ENCODE measurements at places on chromosomes 5 and 9. TPM values are rescaled to one million over a fixed set of nuclear protein-coding genes. Genes with fewer than 3 reads are reported as not detected.

CCDC171 gene
- total RNA-seq = 7.5 TPM

SLC6A18 gene
- total RNA-seq = not detected

PWWP2A gene
- 33.1 TPM for total RNA-seq

NME5 gene
- total RNA-seq = 12.1 TPM

BARHL1 gene
- not detected for total RNA-seq

ZBED3 gene
- total RNA-seq = 14.9 TPM

NUDT2 gene
- total RNA-seq = 3.7 TPM

MPDZ gene
- 34.2 TPM for total RNA-seq

BTNL3 gene
- total RNA-seq = not detected

DBH gene
- total RNA-seq = not detected

NADK2 gene
- total RNA-seq = 47.2 TPM

PAEP gene
- not detected for total RNA-seq

INSYN2B gene
- total RNA-seq = not detected

GRCh38 chr5:76358-77169 lies 15.4 kb upstream of the PLEKHG4B start:
- DNase-seq = no peak

- DNase-seq = no peak
Observed at GRCh38 chr5:125199968-125200865, 453.8 kb upstream of the ZNF608 start.

DNA sequence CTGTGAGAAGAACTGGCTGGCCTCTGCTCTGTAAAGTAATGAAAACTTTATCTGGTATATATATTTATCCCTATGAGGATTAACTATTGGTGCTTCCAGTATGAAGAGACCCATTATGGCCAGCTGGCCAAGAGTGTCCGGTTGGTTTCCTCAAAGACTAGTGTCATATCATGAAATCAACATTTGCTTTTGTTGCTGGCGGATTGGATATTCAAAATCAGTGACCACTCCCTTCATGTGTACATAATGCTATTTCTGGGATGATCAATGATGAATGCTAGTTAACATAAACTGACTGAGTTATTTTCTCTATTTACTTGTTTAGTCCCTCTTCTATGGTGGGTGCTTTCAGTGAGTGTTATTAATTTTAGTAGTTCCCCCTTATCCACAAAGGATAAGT lies 60.8 kb upstream of the NUDT12 start:
- DNase-seq = no peak

DNA sequence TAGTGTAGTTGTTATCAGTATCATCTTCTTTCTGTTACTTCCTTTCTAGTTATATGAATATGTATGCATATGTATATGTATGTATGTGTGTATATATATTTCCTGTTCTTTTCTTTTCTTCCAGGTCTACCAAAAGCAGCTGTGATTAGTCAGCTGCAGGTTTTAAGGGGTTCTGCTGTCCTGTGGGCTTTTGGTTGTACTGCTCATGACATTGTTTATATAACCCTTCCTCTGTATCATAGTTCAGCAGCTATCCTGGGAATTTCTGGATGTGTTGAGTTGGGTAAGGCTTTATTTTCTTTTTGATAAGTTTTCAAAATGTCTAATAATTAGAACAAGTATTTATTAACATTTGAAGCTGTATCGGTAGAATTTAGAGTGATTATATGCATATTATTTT lies 23.2 kb downstream of the SLC27A6 start:
- no peak for DNase-seq

GRCh38 chr5:39264528-39264927 lies 45.2 kb upstream of the FYB1 start:
- DNase-seq = no peak

DNA sequence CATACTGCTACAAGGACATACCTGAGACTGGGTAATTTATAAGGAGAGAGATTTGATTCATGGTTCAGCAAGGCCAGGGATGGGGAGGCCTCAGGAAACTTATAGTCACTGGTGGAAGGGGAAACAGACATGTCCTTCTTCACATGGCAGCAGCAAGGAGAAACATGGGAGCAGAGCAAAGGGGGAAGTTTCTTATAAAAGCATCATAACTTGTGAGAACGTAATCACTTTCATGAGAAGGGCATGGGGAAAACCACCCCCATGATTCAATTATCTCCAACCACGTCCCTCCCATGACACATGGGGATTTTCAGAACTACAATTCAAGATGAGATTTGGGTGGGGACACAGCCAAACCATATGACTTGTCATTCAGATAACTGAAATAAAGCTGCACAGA lies 100.9 kb downstream of the ST8SIA4 start:
- DNase-seq = no peak

DNA sequence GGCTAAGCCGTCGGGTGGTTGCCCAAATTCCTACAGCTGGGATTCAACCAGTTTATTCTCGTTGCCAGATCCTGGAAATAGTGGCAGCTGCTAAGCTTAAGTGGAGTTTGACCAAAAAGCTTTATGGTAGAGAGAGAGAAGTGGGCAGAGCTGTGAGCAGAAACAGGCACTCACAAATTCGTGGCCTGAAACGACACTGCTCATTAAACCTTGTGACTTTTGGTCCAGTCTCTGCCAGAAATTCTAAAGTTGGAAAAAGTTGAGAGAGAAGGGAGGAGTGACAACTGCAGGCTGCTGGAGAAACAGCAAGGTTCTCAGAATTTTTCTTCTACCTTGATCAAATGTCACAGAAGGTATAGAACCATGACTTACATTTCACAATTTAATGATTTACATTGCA lies 131.5 kb downstream of the MTX3 start:
- peak; percentile 61 for DNase-seq

GRCh38 chr9:91424403-91425176 lies 958 bp upstream of the NFIL3 start:
- peak; percentile 81 for DNase-seq

DNA sequence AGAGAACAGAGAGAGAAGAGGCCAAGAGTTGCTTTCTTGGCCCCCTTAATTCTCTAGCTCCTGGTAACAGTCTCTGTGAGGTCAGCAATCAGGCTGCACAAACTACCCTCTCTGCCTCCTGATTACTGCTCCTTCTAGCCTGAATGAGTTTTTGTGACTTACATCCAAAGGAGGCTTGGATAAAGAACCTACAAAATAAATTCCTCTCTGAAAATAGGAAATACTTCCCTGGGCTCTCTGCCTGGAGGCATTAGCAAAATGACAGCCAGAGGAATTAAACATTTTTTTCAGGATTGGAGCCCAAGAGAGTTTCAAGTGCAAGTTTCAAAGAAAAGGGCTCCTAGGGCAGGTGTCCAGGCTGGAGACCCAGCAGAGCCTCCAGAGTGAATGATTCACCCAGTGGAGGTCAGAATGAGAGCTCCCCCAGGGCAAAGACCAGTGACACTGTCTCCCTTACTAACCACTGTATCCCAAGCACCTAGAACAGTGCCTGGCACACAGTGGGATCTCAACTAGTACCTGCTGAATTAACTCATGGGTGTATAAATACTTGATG lies 162.5 kb downstream of the SPOCK1 start:
- DNase-seq = no peak

DNA sequence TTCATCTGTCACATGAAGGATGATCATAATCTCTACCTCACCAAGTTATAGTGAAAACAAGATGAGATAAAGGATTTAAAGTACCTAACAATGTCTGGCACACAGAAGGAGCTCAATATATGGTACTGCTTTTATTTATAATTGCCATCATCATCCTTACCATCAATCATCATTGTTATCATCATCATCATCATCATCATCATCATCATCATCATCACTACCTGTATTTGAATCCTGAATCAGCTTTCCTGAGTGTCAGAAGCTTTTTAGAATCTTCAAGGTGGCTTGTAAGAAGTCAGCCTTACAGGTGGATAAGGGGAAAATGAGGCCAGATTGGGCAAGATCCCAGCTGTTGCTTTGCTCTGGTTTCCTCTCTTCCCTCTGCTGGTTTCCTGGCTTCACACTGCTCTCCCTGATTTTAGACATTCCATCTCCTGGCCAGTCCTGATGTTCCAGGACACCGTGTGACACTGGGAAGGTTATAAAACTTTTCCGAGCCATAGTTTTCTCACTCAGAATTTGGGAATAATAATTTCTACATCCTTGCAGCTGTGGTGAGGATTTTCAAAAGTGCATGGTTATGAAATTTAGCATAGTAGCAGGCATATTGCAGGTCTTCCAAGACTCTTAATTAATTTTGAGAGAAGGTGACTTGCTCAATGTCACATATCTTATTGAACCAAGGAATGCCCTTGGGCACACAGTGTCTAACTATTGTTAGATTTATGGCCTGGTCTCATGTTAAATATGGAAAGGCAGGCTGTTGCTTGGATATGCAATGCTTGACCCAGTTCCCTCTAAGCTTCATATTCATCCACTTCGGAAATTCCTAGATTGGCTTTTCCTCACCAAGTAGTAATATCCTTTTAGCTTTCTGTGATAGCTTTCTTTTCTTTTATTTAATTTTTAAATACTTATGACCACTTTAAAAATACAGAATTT lies 160.7 kb downstream of the TMEM38B start:
- DNase-seq = no peak
